ENCODE measurements at places on chromosomes 3 and 15. TPM values are rescaled to one million over a fixed set of nuclear protein-coding genes. Genes with fewer than 3 reads are reported as not detected.

Gene FEZF2
- total RNA-seq: not detected

Gene PLA2G4D
- not detected for total RNA-seq

Gene ESYT3
- total RNA-seq: 0.83 TPM

Gene DPPA2
- not detected for total RNA-seq

Gene PRSS50
- not detected for total RNA-seq

Gene DAPK2
- total RNA-seq: 11.2 TPM

Gene LIPC
- total RNA-seq: 0.33 TPM

Gene TTBK2
- 19.4 TPM for total RNA-seq

Gene EFHB
- total RNA-seq: 0.84 TPM

Gene BFSP2
- total RNA-seq: not detected
